ENCODE measurements at places on chromosomes 2 and 18.

DNA sequence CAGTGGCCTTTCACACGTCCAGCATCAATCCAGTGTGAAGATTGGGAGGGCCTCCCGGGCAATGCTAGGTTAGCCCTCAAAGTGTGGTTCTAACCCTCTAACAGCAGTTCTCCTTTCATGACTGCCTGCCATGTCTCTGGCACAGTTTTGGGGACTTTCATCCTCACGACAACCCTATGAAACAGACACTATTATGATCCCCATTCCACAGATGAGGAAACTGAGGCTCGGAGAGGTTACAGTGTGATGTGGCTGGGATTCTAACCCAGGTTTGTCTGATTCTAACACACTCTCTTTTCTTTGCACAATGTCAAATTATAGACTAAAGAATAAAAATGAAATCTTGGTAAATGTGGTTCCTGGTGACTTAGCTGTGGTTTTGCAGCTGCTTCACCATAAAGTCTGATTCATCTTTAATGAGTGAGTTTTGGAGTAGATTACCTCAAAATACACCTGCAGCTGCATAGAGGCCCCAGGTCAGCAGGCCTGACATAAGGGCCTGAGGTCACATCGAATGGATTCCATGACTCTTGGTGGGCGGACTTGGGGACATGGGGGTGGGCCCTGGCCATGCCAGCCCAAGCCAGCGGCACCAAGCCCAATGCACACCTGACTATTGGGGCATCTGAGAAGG, 214.4 kb downstream of the GLI2 start:
- no peak for DNase-seq

GRCh38 chr18:48902023-48902855, 48.5 kb downstream of the SMAD7 start:
- no peak for DNase-seq

DNA sequence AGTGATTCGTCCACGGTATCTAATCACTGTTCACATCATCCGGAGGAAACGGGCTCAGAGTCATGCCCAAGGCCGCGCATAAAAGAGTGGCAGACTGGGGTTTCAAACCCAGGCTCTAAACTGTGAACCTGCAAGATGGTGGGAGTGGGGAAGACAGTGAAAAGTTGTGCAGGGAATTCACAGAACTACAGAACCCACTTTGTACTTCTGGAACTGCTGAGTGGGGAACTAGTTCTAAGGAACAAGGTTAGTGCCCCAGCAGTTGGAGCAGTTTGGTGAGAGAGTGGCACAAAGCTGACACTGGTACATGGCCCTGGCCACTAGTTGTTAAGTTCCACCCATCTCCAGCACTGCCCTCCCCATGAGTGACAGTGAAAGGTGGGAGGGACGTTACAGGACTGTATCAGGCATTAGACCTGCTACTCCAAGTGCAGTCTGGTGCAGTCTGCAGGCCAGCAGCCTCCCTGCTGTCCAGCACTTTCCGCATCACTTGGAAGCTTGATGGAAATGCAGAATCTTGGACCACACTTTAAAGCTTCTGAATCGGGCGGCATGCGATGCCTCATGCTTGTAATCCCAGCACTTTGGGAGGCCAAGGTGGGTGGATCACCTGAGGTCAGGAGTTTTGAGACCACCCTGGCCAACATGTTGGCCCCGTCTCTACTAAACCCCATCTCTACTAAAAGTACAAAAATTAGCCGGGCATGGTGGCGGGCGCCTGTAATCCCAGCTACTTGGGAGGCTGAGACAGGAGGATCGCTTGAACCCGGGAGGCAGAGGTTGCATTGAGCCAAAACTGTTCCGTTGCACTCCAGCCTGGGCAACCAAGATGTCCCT, 47.3 kb downstream of the C2orf42 start:
- peak; percentile 58 for DNase-seq

DNA sequence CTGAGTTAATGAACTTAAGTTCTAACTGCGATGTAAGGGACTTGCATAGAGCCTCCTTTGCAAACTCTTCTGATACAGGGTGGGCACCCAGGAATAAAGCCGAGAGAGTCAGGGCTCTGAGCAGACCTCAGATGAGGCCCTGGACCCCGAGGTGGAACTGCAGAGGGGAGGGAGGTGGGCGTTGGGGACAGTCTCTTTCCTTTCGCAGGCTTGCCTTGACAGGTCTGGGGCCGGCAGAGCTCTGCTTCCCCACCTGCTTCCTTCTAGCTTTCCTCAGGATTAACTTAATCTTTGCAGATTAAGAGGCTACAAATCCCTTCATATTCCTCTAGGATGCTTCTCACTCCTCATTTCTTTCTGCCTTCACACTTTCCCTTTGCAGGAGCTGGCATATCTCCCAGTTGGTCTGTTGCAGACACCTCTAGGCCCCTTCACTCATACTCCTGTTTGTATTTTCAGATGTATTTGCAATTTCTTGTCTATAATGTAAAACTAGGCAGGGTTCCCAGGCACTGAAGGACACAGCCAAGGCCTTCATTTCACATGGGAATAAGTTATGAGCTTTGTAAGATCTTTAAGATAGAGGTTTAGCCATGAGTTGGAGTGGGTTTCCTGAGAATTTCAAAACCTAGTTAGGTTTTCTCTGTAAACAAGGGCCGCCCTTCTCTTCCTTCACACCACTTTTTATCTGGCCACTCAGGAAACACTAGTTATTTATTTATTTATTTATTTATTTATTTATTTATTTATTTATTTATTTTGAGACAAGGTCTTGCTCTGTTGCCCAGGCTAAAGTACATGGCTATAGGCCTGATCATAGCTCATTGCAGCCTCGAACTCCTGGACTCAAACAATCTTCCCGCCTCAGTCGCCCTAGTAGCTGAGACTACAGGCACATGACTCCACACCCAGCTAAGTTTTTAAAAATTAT, 70.9 kb downstream of the MTCL1 start:
- no peak for DNase-seq

DNA sequence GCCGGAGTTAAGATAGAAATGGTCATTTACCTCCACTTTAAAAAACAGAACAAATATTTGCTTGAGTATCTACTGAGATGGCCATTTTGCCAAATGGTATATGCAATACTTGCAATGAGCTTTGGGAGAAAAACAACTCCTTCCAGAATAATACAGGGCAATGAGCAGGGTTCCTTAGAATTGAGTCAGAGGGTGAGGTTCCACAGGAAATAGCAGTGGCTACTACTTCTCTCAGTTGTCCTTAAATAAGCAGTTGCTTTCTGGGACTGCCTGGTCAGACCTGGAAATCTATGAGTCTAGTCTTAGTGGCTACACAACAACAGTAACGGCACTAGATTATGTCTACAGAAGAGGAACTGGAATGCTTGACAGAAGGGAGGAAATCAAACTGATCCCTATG, 80.9 kb upstream of the CCDC85A start:
- DNase-seq, result no peak

- DNase-seq, result no peak
These were observed 230.4 kb downstream of the MEIS1 start for GRCh38 chr2:66665124-66665984.

DNA sequence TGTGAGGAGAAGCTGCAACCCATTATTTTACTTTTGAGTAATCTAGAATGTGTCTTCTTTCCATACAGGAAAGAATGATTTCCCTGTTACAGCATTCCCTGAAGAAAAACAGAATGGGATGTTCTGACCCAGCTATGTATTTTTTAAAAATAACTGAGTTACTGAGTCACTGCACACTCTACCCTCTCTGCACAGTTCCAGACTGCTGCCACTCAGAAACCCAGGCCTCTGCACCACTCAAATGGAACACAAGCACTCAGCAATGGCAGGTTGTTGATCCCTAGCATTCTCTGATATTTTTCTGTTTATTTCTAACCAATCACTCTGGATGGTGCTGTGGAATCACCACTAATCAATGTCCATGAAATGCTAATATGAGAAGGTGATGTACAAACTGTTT, 1300.0 kb upstream of the FAM98A start:
- DNase-seq, result no peak

GRCh38 chr2:191642541-191642940, 35.4 kb upstream of the NABP1 start:
- no peak for DNase-seq

- DNase-seq, result no peak
These were observed 209.2 kb downstream of the MCFD2 start for GRCh38 chr2:46706264-46706983.

DNA sequence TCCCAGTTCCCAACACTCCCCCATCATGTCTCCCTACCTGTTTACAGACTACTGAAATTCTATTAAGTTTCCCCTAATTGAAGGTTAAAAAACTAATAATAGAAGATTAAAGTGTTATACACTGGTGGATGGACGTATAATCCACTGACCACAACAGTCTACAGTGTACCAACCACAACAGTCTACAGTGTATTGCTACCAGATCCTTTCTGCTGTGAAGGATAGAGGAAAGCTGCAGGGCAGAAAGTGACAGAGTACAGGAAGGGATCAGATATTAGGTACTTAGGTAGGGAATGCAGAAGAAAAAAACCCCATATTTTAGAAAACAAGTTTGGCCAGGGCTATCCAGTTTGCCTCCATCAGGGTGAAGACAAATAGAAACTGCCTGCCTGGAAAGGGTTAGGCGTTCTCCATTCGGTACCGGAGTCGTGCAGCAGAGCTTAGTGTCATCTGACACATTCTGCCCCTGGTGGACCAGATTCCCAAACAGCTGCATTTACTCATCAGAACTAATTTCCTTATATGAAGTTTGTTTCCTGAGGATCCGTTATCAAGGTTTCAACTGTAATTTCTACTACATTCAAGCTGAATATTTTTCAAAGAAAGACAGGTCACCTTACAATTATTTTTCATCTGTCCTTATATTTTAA, 49.9 kb downstream of the KLF7 start:
- DNase-seq, result no peak

DNA sequence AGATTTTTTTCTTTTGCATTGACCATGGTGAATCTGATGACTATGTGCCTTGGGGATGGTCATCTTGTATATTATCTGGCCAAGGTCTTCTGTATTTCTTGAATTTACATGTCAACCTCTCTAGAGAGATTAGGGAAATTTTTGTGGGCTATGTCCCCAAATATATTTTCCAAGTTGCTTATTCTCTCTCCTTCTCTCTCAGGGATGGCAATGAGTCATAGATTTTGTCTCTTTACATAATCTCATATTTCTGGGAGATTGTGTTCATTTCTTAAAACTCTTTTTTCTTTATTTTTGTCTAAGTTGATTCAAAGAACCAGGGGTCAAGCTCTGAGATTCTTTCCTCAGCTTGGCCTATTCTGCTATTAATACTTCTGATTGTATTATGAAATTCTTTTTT, 9.9 kb downstream of the GKN2 start:
- DNase-seq, result no peak

- no peak for DNase-seq
These were observed 335.4 kb downstream of the SLC4A3 start for GRCh38 chr2:219962801-219963200.

GRCh38 chr2:124534028-124534427, 508.9 kb downstream of the CNTNAP5 start:
- no peak for DNase-seq

- no peak for DNase-seq
These were observed 750 bp upstream of the RMP24 start for GRCh38 chr18:35971661-35972196.

DNA sequence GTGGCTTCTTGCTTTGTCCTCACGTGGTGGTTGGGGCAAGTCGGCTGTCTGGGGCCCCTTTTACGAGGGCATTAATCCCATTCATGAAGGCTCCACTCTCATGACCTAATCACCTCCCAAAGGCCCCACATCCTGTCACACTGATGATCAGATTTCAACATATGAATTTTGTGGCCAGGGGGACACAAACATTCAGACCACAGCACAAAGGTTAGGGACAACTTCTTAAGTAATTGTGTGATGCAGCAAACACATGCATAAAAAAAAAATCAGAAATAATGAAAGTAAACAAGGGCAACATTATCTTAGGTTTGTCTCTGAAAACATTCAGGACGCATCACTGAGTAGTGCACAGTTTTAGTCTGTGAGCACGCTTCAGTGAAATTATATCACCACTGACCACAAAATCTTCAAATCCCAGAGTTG, 54.2 kb upstream of the FRZB start:
- DNase-seq, result no peak

Data from HL-60 (cell line).